ENCODE measurements at places on chromosomes 11 and 22.

DNA sequence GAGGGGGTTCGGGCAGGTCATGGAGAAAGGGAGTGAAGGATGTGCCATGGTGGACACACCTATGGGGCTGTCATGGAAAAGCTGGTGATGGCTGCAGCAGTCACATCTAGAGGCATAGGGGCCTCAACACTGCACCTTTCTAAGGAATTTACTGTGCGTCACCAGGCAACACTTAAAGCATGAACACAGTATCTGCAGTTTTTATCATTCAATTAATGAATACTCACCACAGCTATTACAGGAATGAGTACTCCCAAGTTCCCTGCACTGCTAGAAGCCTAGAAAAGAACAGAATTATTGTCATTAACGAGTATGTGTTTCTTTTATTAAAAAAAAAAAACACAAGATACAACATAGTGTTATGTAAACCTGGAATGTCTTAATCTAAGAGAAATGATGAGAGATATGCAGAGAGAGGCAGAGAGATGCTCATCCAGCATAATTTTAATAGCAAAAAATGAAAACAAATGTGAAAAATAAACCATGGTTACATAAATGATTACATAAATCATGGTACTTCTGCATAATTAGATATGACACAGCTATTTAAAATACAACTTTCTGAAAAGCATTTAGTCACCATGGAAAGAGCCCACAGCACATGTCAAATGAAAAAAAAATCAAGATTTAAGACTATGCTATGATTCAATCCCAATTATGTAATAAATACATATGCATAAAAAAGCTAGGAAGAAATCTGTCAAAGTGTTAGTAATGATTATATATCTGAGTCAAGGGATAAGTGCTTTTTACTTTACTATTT lies 19.2 kb downstream of the SERPIND1 start:
- DNase-seq = no peak

DNA sequence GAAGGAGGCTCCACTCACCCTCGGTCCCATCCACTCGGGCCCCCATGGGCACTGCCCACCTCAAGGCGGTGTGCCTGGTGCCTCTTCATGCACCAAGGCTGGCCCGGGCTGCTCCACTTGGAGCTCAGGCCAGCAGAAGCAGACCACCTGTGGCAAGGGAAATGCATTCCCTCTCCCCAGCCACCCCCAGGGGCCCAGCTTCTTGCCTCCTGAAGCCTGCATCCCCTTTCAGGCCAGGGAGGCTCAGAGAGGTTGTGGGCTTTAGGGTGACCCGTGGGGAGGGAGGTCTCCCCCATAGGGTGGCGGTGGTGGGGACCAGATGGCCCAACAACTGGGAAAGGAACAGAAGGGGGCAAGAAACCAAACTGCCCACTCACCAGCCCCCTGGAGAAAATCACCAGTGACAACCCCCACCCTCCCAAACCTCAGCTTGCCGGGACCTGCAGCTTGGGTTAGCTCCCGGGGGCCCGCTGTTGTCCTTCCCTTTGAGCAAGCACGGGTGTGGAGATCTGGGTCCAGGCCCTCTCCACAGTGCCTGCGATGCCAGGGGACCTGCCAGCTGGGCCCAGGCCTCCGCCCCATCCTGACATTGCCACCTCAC lies 8.4 kb downstream of the CBX6 start:
- DNase-seq = no peak

DNA sequence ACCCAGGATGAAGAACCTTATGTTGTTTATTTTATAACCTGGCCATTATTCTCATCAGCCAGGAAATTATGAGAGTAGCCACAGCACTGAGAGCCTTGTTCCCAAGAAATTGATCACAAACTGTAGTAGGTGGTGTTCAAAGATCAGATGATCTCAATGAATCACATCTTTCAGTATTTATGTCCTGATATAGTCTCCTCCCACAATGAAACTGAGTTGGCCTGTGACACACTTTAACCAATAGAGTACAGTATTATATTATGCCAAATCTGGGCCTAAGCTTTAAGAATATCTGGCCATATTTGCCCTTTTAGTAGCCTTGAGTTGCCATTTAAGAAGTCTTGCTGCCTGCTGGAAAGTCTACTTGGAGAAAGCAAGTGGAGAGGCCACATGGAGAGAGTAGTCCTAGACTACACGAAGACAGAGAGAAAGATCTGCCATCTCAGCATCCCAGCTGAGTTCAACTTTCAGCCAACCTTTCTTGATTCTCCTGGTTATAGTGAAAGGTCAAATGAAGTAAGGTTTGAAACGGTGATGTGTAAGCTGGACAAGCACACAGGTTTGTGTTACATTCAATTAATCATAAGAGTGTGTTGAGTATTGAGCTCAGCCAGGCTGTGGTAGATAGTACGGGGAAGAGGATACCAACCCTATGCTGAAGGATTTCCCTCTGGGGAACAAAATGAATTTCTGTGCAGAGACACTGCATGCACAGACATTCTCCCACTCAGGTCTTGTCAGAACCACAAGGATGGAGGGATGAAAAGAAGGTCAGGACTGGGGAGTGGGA lies 561.8 kb downstream of the SOX6 start:
- no peak for DNase-seq

DNA sequence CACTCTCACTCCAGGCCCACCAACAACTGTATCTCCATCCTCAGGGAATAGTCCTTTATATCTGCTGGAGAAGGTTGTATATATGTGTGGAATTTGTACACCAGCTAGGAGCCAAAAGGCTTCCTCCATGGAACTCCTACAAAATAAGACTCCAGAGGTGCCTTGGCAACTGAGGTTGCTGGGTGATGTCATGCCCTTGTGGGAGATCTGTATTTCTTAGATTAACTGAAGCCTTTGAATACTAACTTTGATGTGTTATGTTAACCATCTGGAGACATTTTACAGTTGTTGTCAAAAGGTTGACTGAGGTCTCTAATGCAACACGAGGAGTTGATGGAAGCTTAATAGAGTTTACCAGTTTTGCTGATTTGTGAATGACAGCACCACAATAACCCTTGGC lies 139.5 kb upstream of the TTC12 start:
- DNase-seq = no peak

DNA sequence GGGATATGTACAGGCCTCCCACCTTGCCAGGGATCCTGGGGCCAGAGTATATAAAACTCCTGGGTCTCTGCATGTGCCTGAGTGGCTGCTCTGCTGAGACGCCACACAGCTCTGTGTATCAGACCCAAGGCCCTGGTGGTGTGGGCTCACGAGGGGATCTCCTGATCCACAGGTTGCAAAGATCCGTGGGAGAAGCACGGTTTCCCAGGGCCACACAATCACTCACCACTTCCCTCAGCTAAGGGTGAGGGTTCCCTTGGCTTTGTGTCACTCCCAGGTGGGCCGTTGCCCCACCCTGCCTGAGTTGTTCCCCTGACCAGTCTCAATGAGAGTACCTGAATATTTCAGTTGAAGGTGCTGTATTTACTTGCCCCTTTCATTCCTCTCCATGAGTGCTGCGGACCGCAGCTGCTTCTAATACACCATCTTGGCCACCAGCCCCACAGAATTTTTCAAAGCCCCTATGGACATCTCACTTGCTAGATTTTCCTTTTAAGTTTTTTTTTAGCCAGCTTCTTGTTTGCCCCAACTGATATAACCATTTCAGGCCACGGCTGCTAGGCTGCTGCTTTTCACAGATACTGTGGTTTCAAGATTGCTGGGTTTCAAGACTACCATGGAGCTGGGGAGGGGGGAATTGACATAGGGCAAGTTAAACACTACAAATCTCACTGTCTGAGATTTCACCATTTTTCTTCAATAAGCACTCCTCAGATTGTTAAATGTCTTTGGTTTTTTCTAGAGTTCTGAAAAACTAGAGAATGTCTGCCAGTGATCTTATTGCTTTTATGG lies 13.7 kb upstream of the DEPDC7 start:
- no peak for DNase-seq

- no peak for DNase-seq
Measured at GRCh38 chr11:43985386-43985752, 42.9 kb downstream of the C11orf96 start.

GRCh38 chr22:31160328-31160978 lies 471 bp downstream of the RNF185 start:
- DNase-seq = no peak

DNA sequence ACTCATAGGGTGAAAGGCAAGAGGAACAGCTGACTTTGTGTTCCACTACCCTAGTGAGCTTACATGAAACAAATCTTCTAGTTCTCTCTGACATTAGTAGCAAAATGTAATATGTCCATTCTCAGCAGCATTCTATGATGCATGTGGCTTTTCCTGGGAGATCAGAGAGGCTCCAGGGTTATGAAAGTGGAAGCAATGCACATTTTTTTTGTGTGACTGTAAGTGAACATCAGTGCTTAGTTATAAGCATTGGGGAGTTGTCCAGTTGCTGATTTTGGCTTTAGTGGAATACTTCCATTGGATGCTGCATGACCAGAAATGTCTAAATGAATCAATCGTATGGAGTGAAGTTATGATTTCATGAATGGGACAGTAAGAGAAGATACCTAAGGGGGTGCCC lies 255.9 kb downstream of the FAT3 start:
- DNase-seq = no peak

DNA sequence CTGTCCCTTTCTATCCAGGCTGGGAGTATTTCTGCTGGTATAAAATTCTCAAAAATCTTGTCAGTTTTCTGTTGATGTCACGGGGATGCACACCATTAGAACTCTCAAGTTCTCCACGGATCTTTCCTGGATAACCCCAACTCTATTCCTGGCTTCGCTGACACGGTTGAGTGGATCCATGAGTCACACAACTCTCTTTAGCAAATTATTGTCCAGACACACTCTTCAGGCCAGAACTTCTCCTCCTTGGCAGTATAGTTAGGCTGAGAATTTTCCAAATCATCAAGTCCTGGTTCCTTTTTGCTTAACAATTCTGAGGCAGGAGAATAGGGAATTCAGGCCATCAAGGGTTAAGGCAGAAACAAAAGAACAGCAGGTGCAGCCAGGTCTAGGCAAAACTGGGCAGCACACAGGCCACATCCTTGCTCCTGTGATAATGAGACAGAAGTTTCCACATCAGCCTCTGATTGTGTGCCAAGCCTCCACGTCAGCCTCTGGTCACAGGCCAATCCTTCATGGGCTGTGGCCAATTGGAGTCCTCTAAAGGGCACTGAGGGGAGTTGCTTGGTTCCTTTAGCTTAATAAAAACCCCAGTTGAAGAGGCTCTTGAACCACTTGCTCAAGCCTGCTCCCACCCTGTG lies 5.7 kb upstream of the ACAT1 start:
- DNase-seq = peak; percentile 45

GRCh38 chr11:118238929-118239328 lies 13.2 kb downstream of the MPZL3 start:
- DNase-seq = no peak

DNA sequence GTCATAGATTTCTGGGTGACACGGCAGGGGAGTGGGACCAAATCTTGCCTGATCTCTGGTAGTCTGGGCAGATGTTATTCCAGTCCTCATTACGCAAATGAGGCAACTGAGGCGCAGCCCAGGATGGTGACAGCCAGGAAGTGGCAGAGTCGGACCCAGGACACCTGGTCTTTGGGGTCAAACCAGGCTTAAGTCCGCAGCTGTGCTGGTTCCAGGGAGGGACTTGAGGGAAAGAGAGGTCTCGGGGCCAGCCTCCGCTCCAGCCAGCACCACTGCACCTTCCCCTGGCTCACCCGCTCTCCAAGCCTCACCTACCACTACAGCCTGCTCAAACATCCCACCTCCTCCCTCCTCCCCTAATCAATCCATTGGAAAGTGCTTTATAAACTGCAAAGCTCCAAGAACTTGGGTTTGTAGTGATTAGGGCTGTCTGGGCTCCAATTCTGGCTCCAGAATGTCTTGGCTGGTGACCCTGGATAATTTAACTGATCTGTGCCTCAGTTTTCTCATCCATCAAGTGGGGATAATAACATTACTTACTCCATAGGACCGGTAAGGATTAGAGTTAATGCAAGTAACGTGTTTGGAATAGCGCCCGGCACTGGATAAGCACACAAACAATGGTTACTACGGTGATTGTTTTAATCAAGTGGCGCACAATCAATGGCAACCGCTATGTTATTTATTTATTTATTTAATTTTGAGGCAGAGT lies 526 bp upstream of the PNPLA5 start:
- DNase-seq = no peak

DNA sequence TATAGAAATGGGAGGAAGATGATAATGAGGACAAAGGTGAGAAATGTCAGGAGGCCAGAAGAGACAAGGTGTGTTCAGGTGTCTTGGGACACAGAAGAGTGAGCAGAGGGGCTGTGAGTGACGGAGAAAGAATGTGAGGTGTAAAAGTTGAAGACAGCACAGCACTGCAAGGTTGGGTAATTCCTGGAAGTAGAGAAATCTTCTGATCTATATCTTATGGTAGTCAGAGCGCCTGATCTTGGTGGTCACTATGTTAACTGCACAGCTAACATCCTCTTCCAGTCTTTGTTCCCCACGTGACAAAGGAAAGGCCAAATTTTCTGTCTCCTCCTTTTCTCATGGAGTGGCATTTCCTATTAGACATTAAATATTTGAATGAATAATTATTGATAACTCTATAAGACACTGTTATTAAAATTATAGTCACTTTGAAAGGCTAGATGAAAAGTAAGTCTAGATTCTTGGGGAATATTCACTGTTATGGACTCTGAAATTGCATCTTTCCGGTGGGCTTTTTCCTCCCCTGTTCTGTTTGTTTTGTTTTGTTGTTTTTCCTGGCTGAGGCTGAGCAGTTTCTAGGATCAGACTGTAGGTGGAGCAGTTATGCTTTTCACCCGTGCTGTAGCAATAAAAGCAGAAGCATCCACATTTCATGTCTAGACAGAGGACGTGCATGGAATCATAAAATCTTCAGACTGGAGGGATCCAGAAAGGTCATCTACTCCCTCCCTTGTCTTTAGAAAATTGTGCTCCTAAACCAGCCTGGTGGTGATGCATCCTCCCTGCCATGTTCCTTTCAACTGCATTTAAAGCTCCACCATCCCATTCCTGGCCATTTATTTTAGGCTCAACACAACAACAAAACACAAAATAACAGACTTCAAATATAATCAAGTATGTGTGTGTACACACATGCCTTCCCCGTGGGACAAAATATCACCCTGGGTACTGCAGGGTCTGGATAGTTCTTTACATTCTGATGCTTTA lies 26.6 kb downstream of the SC5D start:
- peak; percentile 53 for DNase-seq

DNA sequence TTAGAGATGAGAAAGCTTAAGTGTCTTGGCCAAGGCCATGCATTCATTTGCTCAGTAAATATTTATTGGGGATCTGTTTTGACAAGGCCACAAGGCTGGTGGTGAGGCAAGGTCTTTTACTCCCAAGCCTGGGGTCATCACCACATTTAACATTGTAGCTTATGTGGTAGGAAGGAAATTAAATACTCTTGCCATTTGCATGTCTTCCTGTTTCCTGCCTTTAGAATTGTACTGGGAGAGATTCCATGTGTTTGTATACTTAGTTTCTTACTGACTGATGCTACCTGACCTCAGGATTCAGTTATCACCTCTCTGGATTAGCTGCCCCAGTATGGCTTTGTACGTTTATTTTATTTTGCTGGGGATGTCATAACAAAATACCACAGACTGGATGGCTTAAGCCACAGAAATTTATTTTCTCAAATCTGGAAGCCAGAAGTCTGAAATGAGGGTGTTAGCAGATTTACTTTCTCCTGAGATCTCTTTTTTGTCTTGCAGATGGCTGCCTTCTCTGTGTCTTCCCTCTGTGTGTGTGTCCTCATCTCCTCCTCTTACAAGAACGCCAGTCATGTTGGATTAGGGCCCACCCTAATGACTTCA lies 44.8 kb downstream of the SPECC1L start:
- no peak for DNase-seq

Data from LoVo (cell line).